ENCODE measurements at places on chromosomes 16 and 17. TPM values are rescaled to one million over a fixed set of nuclear protein-coding genes. Genes with fewer than 3 reads are reported as not detected.

- DNase-seq: peak; percentile 66
- peak overlapping the region; percentile 64 for H3K27ac ChIP-seq
- no peak overlapping the region for H3K4me3 ChIP-seq
- H3K27me3 ChIP-seq: no peaks in the 10 kb centered on the region
- H3K36me3 ChIP-seq: peaks cover 4% of the 10 kb centered on the region
- H3K4me1 ChIP-seq: peaks cover 60% of the 10 kb centered on the region
These were observed 48.3 kb upstream of the ERN1 start for GRCh38 chr17:64178011-64178825.

DNA sequence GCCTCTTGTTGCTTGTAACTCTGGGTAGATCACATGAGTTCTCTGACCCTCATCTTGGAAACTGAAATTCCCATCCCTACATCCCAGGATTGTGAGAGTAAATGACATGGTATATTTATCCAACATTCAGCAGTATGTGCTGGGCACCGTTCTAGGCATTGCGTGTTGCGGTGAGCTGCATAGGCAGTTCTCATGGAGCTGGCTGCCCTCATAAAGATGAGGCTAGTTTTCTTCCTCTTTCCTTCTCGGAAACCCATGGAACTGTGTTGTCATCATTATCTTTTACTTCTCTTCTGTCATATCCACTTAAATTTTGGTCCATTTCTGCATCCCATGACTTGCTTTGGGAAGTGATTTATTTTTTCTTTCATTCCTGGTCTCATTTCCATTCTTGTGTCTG is 17.2 kb downstream of the CMIP start:
- no peaks in the 10 kb centered on the region for H3K27me3 ChIP-seq
- peaks cover 46% of the 10 kb centered on the region for H3K4me1 ChIP-seq
- no peak for DNase-seq
- no peaks in the 10 kb centered on the region for H3K36me3 ChIP-seq
- H3K4me3 ChIP-seq: no peak overlapping the region

GRCh38 chr17:57106107-57106835 is 21.2 kb downstream of the AKAP1 start:
- no peaks in the 10 kb centered on the region for H3K4me1 ChIP-seq
- no peak overlapping the region for H3K4me3 ChIP-seq
- H3K27me3 ChIP-seq: no peaks in the 10 kb centered on the region

DNA sequence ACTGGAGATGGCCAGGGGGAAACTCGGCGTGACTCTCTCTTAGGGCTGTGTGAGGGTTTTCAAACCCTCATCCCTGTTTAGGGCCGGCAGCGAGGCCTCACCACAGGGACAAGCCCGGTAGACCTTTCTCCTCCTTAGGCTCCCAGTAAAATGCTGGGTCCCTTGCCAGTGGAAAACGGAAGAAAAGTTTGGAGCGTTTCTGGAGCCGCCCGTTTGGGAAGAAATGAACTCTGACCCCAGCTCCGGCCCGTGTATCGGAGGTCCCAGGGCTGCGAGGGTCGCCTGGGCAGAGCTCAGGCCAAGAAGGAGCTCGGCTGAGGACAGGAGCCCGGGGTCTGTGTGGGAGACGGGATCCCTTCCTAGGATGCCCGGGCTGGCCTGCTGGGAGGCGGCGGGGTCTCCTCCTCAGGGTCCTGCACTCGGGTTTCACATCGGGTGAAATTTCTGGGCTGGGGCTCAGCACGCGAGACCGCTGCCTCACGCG is 23.2 kb downstream of the ZNF213 start:
- H3K27me3 ChIP-seq: no peaks in the 10 kb centered on the region
- peak overlapping the region; percentile 82 for H3K4me3 ChIP-seq
- no peak for DNase-seq
- no peaks in the 10 kb centered on the region for H3K4me1 ChIP-seq
- H3K36me3 ChIP-seq: no peaks in the 10 kb centered on the region

DNA sequence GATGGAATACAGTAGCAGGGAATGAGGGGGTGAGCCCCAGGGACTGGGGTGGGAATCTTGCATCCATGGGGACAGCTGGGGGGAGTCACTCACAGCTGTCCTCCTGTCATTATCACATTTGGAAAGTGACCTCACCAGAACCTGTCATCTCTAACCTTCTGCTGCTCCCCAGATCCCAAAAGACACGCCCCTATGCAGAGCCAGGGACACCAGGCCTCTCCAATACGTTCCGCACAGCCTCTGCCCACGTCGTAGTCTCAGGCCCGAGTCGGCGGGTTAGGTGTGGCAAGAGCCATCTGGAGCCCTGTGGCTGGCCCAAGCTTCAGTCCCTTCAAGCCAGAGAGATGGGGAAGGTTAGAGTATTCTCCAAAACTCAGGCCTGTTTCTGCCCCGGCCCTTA is 214.3 kb downstream of the ENGASE start:
- no peak overlapping the region for H3K4me3 ChIP-seq
- H3K27me3 ChIP-seq: no peaks in the 10 kb centered on the region
- H3K36me3 ChIP-seq: no peaks in the 10 kb centered on the region
- no peaks in the 10 kb centered on the region for H3K4me1 ChIP-seq

GRCh38 chr16:30985401-30986128 is 558 bp downstream of the HSD3B7 start:
- peak overlapping the region; percentile 72 for H3K4me3 ChIP-seq
- H3K27ac ChIP-seq: peak overlapping the region; percentile 79
- H3K27me3 ChIP-seq: no peaks in the 10 kb centered on the region
- H3K36me3 ChIP-seq: peaks cover 11% of the 10 kb centered on the region

GRCh38 chr17:31251105-31251969 is 45.7 kb downstream of the OMG start:
- H3K27ac ChIP-seq: no peak overlapping the region
- no peak for DNase-seq
- H3K4me1 ChIP-seq: no peaks in the 10 kb centered on the region
- H3K4me3 ChIP-seq: no peak overlapping the region

- peak overlapping the region; percentile 71 for H3K4me3 ChIP-seq
- H3K27me3 ChIP-seq: no peaks in the 10 kb centered on the region
- H3K36me3 ChIP-seq: no peaks in the 10 kb centered on the region
These were observed 1.0 kb upstream of the CCNF start for GRCh38 chr16:2428051-2428783.

GRCh38 chr16:89033796-89034572 is 57.0 kb upstream of the CBFA2T3 start:
- no peaks in the 10 kb centered on the region for H3K27me3 ChIP-seq
- no peak overlapping the region for H3K4me3 ChIP-seq
- no peak for DNase-seq
- H3K27ac ChIP-seq: no peak overlapping the region

GRCh38 chr16:68077866-68078700 is 7.1 kb upstream of the NFATC3 start:
- peaks cover 78% of the 10 kb centered on the region for H3K4me1 ChIP-seq
- H3K27ac ChIP-seq: peak overlapping the region; percentile 75
- H3K36me3 ChIP-seq: no peaks in the 10 kb centered on the region
- no peak for DNase-seq
- H3K4me3 ChIP-seq: no peak overlapping the region

DNA sequence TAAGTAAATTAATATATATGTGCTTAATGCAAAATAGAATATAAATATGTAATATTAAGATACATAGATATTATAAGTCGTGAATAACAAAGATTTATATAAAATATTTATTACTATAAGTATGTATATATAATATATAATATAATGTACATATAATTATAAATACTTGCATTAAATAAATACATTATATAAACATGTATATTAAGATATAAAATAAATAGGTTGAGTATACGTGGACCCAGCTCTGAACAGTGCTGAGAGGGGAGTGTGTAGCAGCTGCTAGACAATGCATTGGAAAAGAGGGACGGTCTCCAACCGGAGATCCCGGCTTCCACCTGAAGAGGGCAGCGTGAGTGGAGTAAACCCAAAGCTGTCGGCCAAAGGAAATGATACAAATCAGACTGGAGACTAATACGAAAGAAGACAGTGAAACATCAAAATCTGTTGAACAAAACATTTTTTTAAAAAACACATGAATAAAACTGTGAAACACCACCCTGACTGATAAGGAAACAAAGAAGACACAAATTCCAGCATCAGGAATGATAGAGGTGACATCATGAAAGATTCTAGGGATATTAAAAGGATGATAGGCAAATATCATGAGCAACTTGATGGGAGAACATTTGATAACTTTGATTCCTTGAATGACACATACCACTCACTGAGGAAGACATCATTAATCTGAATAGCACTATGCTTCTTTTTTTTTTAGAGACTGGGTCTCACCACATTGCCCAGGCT is 125.4 kb upstream of the CHMP6 start:
- H3K4me3 ChIP-seq: no peak overlapping the region
- no peaks in the 10 kb centered on the region for H3K36me3 ChIP-seq
- H3K4me1 ChIP-seq: no peaks in the 10 kb centered on the region
- H3K27me3 ChIP-seq: no peaks in the 10 kb centered on the region
- no peak overlapping the region for H3K27ac ChIP-seq
- DNase-seq: no peak

GRCh38 chr17:76557368-76558197 is 17.7 kb downstream of the PRCD start:
- DNase-seq: peak; percentile 96
- no peaks in the 10 kb centered on the region for H3K27me3 ChIP-seq
- peaks cover 12% of the 10 kb centered on the region for H3K36me3 ChIP-seq
- peak overlapping the region; percentile 93 for H3K27ac ChIP-seq

- H3K4me3 ChIP-seq: no peak overlapping the region
- H3K27me3 ChIP-seq: no peaks in the 10 kb centered on the region
- peaks cover 60% of the 10 kb centered on the region for H3K4me1 ChIP-seq
- peak overlapping the region; percentile 92 for H3K27ac ChIP-seq
- no peak for DNase-seq
These were observed 43.1 kb downstream of the IRF8 start for GRCh38 chr16:85941863-85942644.

DNA sequence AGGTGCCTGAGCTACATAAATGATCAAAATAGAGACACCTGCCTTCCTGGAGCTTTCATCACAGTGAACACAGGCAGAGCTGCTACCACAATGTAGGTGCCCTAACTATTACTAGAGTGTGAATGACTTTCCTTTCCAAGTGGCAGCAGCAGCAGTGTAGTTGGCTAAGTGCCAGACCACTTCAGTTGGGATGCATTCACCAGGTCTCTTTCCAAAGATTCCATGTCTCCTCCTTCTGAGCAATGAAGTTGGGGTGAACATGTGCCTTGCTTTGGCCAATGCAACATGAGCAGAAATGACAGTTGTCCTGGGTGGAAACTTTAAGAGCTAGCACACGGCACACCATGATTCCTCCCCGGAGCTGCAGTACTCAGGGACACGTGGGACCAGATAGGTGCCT is 23.3 kb upstream of the CACNG4 start:
- H3K4me1 ChIP-seq: no peaks in the 10 kb centered on the region
- H3K4me3 ChIP-seq: no peak overlapping the region
- H3K27ac ChIP-seq: no peak overlapping the region
- no peaks in the 10 kb centered on the region for H3K27me3 ChIP-seq
- no peaks in the 10 kb centered on the region for H3K36me3 ChIP-seq

DNA sequence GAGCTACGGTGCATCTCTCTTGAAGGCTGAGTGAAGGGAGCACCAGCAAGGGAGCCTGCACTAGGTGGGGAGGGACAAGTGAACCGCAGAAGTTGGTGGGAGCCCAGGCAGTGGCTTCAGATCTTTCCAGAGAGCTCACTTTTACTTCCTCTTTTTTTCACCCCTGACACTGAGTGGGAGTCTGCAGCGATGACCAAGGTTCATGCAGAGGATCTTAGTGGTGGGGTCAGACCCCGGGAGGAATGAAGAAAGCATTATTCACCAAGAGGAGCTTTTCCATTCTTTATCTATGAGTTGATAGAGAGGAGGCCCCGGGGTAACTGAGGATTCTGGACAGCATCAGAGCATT is 3.0 kb upstream of the CCL2 start:
- H3K4me1 ChIP-seq: peaks cover 4% of the 10 kb centered on the region
- no peak for DNase-seq
- H3K36me3 ChIP-seq: no peaks in the 10 kb centered on the region
- H3K4me3 ChIP-seq: no peak overlapping the region
- H3K27ac ChIP-seq: peak overlapping the region; percentile 43

GRCh38 chr16:87070657-87071056 is 246.5 kb downstream of the C16orf95 start:
- no peaks in the 10 kb centered on the region for H3K36me3 ChIP-seq
- DNase-seq: no peak
- no peak overlapping the region for H3K27ac ChIP-seq
- H3K4me3 ChIP-seq: no peak overlapping the region
- H3K27me3 ChIP-seq: no peaks in the 10 kb centered on the region

- no peak overlapping the region for H3K27ac ChIP-seq
- no peak overlapping the region for H3K4me3 ChIP-seq
- H3K36me3 ChIP-seq: no peaks in the 10 kb centered on the region
- no peaks in the 10 kb centered on the region for H3K4me1 ChIP-seq
- DNase-seq: peak; percentile 55
These were observed 58.3 kb downstream of the WIPI1 start for GRCh38 chr17:68398691-68399637.

DNA sequence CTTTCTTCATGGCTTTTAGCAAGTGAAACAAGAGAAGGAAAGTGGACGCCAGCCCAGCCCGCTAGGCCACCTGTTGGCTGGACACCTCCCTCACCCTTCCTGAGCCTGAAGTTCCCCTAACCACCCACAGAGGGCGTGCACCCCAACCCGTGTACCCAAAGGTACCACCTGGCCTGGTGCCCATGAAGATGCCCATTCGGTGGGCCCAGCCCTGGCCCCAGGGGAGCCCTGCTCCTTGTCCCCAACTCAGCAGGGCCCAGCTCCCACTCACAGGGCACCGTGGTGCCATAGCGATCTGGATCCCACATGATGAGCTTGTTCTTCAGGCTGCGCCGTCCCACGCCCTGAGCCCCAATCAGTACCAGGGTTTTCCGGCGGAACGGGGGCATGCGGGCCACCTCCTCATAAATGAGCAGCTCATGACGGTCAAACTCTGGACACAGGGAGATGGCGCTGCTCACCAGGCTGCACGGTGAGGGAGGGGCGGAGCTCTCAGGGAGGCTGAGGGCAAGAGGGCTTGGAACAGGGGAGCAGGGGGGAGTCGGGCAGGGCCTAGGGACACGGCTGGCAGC is 26.8 kb downstream of the MPP2 start:
- no peaks in the 10 kb centered on the region for H3K27me3 ChIP-seq
- peak; percentile 45 for DNase-seq
- no peaks in the 10 kb centered on the region for H3K36me3 ChIP-seq

- no peak overlapping the region for H3K4me3 ChIP-seq
- H3K27me3 ChIP-seq: no peaks in the 10 kb centered on the region
- H3K4me1 ChIP-seq: no peaks in the 10 kb centered on the region
- no peak overlapping the region for H3K27ac ChIP-seq
- no peaks in the 10 kb centered on the region for H3K36me3 ChIP-seq
These were observed 171.6 kb downstream of the CDH11 start for GRCh38 chr16:64950262-64950661.

PLD2 gene
- total RNA-seq: 8.6 TPM

MMP15 gene
- total RNA-seq: 39.6 TPM

KRTAP16-1 gene
- total RNA-seq: not detected

CCDC144A gene
- total RNA-seq: 1.4 TPM

C16orf74 gene
- 0.98 TPM for total RNA-seq

ITGB4 gene
- total RNA-seq: 2.0 TPM

WNT3 gene
- 4.1 TPM for total RNA-seq

MGAT5B gene
- total RNA-seq: 0.16 TPM

NPIPA7 gene
- total RNA-seq: 2.8 TPM

MAP3K14 gene
- total RNA-seq: 6.3 TPM

DLX4 gene
- total RNA-seq: not detected

GCGR gene
- 42.8 TPM for total RNA-seq

KRT36 gene
- total RNA-seq: not detected

COL1A1 gene
- total RNA-seq: 32.3 TPM

CSNK2A2 gene
- total RNA-seq: 28.5 TPM

Data from right lobe of liver (tissue), 6 donors.